ENCODE measurements at places on chromosomes 5 and 9.

GRCh38 chr5:120544043-120544442 lies 79.9 kb downstream of the PRR16 start:
- no peak for DNase-seq

DNA sequence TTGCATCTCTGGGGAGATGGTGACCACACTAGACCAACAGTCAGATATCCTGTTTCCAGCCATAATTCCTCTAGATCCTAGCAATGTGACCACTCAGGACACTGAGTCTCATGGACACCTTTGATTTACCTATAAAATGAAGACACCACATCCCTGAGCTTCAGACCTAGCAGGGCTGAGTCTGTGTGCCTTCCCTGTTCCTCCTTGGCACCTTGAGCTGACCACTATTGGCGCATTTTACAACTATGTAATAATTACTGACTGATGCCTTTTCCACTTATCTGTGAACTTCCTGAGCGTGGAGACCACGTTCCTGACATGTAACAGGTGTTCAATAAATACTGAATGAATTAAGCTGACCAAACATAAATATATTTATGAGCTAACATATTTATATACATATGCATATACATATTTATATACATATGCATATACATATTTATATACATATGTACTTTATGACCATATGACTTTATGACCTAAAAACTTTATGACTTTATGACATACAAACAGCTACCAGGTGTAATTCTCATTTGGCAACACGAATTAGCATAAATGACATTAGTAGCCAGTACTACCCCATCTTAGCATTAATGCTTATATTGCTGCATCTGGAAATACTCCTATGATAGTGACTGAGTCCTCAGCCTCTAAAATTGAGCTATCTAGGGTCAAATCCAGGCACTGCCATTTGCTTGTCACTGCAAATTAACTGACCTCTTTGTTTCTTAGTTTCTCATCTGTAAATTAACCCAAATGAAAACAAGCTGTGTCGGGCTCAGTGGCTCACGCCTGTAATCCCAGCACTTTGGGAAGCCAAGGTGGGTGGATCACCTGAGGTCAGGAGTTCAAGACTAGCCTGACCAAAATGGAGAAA lies 150.6 kb downstream of the GNA14 start:
- DNase-seq = no peak

DNA sequence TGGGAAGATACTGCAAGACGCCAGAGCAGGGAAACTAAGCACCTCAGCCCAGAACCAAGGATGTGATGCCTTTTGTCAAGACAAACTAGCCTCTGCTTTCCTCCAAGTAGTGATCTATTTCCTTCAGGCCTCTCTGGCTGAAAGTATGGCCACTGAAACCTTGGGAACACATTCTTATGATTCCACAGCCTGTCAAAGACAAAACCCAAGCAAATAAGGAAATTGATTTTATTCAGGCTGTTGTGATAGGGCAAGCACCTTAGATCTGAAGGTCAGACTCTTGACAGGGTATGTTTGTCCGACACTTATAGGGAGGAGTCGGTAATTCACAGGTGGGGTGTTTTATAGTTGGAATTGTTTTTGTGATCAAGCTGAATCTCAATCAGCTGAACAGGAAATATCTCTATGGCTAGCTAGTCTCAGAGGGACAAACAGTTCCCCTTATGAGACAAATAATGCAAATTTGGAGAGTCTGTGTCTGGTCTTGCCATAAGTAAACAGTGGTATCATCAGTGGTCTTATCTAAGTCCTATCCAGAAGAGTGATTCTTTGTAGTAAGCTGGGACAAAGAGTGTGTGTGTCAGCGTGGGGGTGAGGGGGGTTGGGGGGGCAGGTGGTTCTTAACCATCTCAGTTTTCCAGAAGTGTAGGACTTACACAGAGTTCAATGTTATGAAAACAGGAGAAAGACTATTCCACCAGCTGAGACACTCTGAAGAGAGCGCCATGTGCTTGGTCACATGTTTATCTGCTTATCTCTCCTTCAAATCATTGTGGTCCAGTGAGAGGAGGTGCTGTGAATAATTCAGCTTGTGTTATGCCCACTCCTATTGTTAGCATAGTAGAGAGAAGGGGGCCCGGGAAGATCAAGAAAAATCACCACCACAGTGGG lies 6.7 kb upstream of the ZCCHC10 start:
- no peak for DNase-seq

GRCh38 chr9:129334105-129334935 lies 156.3 kb upstream of the IER5L start:
- peak; percentile 51 for DNase-seq

DNA sequence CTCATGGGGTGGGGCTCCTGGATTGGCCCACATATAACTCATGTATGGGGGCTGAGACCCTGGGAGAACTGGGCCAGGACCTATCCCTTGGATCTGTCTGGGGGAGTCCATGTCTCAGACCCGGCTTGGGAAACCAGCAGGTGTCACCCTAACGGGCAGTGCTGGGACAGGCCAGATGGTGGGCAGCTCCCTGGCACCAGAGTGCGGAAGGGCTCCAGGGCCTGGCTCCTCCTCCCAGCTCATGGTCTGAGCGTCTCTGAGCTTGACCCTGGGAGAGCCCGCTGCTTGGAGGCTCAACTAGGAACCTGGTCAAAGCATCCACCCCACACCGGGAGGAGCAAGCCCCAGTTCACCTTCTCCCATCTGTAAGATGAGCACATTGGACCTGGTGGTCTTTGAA lies 15.5 kb upstream of the NCS1 start:
- no peak for DNase-seq
